ENCODE measurements at places on chromosomes 2 and 18.

- no peak for DNase-seq
Measured at GRCh38 chr18:41754332-41754731, 200.7 kb upstream of the PIK3C3 start.

- DNase-seq: no peak
Measured at GRCh38 chr2:8541223-8541622, 140.6 kb upstream of the ID2 start.

- DNase-seq: no peak
Measured at GRCh38 chr2:9586465-9586864, 30.8 kb upstream of the ADAM17 start.

DNA sequence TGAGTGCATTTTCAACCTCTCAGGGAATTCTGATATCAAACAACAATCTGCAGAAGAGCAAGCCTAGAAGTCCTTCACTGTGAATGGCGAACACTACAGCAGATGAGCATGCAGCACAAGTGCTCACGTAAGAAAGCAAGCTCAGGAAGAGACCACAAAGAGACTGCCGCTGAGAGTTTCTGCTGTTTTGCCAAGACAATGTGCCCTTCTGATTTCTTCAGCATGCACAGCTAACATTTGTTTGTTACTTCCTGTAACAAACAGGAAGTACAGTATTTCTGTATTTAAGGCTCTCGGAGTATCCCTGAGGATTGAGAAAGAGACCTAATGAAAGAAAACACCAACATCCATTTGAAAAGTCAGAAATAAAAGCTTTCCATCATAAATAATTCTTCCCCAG lies 45.9 kb downstream of the MBOAT2 start:
- no peak for DNase-seq

DNA sequence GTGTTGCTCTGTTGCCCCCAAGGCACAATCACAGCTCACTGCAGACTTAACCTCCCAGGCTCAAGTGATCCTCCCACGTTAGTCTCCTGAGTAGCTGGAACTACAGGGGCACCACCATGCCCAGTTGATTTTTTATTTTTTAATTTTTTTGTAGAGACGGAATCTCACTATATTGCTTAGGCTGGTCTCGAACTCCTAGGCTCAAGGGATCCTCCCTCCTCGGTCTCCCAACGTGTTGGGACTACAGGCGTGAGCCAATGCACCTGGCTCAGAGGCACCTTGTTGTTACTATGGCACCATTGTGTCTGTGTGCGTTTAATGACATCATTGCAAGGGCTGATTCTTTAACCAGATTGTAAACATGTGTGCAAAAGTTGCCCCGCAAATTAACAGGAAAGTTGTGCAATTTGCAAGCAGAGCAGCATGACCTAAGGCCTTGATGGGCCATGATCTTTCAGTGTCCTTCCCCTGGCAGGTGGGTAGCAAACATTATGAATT lies 22.6 kb downstream of the TCF23 start:
- DNase-seq: no peak

DNA sequence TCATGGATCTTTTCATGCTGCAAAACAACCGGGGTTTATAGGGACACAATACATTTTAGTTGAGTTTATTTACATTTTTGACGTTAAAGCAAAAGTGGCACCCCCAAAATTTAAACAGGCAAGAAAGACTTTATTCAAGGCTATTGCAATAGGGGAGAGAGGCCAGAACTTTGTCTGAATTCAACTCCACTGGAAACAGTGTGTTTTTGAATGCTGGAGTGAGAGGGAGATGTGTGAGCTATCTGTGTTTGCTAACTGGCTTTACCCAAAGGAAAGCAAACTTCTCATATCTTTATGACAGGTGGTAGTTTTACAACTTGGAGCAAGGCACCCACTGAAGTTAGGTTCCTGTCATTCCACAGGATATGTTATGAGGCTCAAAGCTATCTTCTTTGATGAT lies 207.4 kb downstream of the AGPS start:
- no peak for DNase-seq

GRCh38 chr2:156437272-156437930 lies 1.2 kb downstream of the GPD2 start:
- no peak for DNase-seq

GRCh38 chr2:173075781-173076580 lies at the start of gene MAP3K20:
TSS of gene MAP3K20 (plus strand) at chr2:173075846. CDS start at chr2:173091032, 15,186 bp downstream.
- DNase-seq: no peak

DNA sequence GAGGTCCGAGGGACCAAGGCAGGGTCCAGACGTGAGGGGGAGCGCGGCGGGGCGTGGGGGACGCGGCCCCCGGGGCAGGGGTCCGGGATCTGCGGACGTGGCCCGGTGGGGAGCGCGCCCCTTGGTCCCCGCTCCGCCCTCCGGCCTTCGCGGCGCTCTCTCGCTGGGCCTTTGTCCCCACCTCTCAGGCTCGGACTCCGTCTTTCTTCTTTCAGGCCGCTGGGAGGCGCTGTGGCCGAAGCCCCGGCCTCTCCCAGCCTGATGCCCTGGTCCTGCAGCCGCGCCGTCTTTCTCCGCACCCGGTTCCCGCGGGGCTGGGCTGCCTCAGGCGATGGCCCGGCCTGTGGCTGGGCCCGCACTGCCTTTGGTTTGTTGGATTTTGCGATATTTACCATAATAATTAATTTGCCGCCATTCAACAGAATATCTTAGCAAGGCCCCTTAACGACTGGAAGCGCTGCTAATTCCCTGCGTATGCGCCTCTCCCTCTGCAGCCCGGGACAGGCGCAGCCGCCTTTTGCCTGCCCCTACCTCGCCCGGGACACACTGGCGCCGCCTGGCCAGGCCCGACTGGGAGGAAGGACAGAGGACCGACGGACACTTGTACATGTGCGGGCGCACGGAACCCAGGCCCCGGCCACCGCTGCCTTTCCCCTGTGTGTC lies 10.8 kb downstream of the SIX3 start:
- no peak for DNase-seq

DNA sequence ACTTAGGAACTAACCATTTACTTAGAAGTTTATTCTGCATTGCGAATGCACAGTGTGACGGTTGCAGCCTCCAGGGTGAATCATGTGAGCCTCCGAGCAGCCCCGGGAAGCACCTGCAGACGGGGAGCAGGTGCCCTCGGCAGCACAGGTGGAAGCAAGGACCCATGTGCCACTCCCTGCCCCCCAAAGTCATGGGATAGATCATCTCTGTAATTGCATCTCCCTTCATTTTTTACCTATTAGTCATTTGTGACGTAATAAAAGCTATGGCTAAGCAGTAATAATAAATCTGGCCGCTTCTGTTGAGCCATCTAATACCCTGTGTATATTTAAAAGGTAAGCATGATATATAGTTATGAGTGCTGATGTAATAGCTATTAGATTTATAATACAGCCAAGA lies 97.2 kb downstream of the PTGR3 start:
- DNase-seq: no peak

DNA sequence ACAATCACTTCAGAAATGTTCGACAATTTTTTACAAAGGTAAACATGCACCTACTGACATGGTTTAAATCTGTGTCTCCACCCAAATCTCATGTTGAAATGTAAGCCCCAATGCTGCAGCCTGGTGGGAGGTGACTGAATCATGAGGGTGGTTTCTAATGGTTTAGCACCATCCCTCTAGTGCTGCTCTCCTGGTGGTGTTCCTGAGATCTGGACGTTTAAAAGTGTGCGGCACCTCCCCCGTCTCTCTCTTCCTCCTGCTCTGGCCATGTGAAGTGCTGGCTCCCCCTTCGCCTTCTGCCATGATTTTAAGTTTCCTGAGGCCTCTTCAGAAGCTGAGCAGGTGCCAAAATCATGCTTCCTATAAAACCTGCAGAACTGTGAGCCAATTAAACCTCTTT lies 28.3 kb downstream of the MAP3K2 start:
- DNase-seq: no peak

DNA sequence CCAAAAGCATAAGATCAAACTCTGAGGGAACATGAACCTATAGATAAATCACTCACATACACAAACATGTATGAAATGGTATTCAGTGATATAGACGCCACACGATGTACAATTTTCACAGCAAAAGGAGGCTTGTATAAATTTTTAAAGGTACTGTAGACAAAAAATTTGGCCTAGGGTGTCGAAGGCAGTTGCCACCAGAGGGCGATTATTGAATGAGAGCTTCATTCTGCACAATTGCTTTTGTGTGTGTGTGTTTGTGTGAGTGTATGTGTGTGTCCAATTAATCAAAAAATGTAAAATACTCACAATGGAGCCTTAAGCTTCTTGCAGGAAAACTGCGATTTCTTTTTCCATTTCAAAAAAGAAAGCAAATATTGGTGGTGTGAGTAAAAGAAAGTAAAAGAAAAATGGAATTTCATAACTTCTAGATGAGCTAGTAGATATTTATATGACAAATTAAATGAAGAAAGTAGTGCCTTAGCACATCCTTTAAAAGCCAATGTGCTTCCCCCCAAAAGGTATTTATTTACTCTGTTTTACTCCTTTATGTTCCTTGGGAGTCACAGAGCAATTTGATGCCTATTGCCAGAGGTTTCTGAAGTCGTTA lies 800.1 kb downstream of the SATB2 start:
- DNase-seq: no peak

- no peak for DNase-seq
Measured at GRCh38 chr2:230156782-230157699, 62.7 kb downstream of the SP110 start.

DNA sequence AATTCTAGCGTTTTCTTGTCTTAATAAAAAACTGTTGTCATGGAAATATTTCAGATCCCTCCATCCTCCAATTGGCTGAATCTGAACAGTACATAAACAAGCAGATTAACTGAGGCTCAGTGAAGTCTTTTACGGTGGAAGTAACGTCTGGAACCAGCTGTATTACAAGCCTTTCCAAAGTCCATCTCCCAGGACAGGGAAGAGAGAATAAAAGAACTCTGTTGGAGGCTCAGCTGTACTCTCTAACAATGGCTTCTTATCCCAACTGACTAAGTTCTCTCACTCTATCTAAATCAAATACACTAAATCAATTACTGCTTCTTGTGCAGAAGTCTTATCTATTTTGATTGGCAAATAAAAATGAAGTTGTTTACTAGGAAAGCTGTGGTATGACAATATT lies 19.9 kb upstream of the NEDD4L start:
- no peak for DNase-seq

DNA sequence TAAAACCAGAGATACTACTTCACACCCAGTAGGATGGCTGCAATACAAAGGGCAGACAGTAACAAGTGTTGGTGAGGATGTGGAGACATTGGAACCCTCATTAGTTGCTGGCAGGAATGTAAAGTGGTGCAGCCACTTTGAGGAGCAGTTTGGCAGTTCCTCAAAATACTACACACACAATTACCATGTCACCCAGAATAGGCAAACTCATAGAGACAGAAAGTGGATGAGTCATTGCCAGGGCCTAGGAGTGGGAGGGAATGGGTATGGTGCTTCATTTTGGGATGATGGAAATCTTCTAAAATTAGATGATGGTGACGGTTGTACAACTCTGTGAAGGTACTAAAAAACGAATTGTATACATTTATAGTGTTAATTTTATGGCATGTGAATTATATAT lies 54.8 kb downstream of the ATP9B start:
- DNase-seq: no peak

DNA sequence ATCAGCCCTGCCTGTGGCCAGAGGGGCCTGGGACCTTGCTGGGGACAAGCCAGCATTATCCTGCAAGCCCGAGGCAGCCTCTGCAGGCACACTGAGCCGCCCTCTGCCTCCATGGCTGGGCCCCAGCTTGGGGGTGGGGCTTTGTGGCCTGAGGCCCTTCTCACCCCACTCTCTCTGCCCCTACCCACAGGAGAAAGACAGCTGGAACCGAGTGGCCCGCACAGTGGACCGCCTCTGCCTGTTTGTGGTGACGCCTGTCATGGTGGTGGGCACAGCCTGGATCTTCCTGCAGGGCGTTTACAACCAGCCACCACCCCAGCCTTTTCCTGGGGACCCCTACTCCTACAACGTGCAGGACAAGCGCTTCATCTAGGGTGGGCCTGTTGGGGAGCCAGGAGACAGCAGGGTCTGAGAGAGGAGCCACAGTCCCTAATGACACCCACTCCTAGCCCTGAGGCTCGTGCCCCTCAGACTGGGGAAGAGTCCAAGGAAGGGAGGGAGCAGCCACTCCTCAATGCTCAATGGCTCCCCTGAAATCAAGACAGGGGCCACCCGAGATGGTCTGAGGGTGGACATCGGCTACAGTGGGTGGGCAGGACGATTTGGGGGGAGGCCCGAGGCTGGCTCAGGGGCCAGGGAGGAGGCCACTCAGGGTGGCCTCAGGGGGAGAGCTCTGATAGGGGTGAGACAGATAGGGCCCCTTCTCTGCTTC lies 4.4 kb upstream of the CHRNG start:
- DNase-seq: no peak

DNA sequence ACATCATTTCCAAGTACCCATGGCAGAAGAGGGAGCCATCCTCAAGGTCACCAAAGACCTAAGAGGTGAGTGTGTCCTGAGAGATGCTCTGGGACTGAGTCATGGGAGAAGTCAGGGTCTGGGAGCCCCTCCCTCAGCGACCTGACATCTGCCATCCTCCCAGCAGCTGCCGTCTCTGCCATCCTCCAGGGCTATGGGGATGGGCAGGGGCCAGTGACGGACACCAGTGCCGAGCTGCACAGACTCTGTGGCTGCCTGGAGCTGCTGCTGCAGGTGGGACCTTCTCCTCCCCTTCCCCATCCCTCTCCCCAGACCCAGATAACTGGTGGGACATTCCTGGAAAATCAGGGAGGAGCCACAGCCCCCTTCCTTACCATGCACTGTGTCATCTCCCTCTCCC lies 1.5 kb downstream of the RUFY4 start:
- DNase-seq: no peak

DNA sequence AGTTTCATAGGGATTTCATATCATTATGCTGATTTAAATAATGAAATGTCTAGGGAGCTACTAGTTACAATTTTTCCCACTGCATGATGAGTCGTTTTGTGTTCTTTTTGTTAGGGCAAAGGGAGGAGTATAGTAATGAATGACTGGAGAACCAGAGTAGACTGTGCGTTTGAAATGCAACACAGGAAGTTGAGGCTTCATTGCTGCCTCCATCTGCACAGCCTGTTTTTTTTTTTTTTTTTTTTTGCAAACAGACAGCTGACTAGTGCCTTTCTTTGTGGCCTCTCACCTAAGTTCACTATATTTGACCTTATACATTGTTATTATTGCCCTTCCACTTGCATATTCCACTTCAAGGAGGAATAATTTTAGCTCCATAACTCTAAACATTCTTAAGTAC lies 286.7 kb upstream of the LRRTM1 start:
- DNase-seq: no peak

- DNase-seq: peak; percentile 35
Measured at GRCh38 chr2:9752441-9753275, 90.6 kb upstream of the TAF1B start.

DNA sequence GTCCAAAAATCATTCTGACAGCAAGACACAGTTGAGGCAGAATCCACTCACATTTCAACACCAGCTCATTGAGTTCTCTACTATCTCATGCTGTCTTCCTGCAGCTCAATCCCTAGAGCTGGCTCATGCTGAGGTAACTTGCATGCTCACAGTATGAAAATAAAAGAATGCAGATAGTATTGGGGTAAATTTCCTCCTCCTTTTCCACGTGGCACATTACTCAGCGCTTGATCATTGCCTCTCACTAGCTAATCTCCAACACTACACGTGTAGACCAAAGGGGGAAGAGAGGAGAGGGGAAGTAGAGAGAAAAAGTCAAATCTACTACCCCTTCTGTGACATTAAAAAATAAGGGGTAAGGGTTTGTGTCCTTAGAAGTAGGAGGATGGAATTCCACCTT lies 300.6 kb downstream of the AFF3 start:
- no peak for DNase-seq

- DNase-seq: peak; percentile 10
Measured at GRCh38 chr18:5237083-5237722, 40.1 kb upstream of the AKAIN1 start.

Measured in HFF-Myc (cell line).